ENCODE measurements at places on chromosomes 5 and 9.

DNA sequence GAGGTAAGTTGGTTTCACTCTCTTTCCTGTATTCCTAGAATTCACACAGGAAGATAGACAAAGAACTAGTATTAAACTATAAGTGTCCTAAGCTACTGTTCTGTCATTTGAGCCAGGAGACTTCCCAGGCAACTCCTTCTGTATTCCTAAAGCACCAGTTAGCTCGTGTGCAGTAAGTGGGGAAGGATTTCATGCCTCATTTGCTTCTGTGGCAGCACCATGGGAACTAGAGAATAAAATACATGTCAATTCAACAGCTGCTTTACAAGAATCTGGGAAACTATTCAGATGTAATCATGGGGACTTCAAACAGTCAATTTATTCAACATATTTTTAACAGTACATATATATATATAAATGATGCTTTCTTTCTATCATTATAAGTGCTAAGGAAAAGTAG is 762.3 kb downstream of the PRELID2 start:
- no peak for DNase-seq

DNA sequence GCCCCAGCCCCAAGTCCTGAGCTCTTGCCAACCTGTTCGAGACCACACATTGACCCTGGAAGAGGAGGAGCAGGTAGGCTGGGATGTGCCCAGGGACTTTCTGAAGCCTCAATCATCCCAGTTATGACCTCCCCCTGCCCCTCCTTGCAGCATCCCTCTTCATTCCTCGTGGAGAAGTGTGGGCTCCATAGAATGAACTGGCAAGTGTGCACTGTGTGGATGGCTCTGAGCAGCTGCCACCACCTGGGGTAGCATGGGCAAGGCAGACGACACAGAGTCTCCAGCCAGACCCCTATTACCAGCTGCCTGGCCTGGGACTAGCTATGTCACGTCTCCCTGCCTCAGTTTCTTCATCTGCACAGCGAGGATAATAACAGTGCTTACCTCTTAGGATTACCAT is 33.5 kb downstream of the GADD45G start:
- DNase-seq, result no peak

- no peak for DNase-seq
Measured at GRCh38 chr9:84481231-84481630, 140.7 kb upstream of the SLC28A3 start.

GRCh38 chr9:91348191-91348807 is 13.4 kb downstream of the AUH start:
- no peak for DNase-seq

DNA sequence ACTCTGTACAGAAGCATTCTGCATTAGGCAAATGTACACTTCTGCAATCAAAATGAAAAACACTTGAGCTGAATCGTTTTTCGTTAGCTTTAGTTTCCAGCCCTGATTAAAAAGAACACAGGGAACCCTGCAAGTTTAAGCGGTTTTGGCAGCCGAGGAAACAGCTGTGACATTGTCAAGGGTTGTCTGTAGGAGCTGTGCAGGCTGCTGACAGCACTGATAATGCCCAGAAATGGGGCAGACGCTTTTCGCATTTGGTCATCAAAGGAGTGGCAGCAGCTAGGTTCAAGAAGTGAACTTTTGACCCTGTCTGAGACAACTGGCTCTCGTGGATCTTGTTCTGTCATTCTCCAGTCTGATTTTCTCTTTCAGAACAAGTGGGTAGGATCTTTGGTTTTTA is 165.6 kb upstream of the CCDC152 start:
- DNase-seq, result no peak

GRCh38 chr5:133769842-133770241 is 157.5 kb upstream of the FSTL4 start:
- DNase-seq, result no peak

DNA sequence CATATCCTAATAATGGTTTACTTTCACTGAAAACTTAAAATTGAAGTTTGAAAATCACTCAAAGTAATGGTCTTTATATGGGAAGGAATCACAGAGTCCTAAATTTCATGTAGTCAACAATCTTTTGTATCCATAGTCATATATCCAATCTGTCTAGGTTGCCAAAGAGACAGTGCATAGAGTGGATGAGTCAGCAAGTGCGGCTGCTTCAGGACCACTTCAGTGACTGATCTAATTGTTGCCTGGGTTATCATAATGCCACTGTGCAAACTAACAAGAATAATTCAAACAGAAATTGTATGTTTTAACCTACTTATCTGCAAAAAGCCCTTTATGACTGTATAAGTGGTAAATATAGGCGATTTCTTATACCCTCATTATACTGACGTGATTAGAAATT is 211.3 kb upstream of the PRR16 start:
- DNase-seq, result no peak

GRCh38 chr9:81619353-81620001 is 69.9 kb downstream of the TLE1 start:
- DNase-seq, result no peak

- no peak for DNase-seq
Measured at GRCh38 chr5:78659114-78659513, 10.5 kb upstream of the LHFPL2 start.

DNA sequence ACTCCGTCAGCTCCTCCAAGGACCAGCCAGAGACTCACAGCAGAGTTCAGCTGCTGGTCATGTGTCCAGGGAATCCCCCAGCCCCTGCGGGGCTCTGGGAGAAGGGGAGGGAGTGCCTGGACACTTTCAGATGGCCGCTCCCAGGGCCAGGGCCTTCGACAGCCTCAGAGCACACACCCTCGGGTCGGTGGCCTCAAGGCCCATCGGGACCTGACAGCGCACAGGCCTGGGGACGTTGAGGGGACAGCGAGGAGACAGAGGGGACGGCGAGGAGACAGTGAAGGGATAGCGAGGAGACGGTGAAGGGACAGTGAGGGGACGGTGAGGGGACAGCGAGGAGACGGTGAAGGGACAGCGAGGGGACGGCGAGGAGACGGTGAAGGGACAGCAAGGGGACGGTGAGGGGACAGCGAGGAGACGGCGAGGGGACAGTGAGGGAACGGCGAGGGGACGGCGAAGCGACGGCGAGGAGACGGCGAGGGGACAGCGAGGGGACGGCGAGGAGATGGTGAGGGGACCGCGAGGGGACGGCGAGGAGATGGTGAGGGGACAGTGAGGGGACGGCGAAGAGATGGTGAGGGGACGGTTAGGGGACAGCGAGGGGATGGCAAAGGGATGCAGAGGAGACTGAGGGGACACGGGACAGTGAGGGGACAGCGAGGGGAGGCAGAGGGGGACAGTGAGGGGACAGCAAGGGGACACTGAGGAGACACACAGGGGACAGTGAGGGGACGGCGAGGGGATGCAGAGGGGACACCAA is 47.3 kb downstream of the SLC12A7 start:
- no peak for DNase-seq

DNA sequence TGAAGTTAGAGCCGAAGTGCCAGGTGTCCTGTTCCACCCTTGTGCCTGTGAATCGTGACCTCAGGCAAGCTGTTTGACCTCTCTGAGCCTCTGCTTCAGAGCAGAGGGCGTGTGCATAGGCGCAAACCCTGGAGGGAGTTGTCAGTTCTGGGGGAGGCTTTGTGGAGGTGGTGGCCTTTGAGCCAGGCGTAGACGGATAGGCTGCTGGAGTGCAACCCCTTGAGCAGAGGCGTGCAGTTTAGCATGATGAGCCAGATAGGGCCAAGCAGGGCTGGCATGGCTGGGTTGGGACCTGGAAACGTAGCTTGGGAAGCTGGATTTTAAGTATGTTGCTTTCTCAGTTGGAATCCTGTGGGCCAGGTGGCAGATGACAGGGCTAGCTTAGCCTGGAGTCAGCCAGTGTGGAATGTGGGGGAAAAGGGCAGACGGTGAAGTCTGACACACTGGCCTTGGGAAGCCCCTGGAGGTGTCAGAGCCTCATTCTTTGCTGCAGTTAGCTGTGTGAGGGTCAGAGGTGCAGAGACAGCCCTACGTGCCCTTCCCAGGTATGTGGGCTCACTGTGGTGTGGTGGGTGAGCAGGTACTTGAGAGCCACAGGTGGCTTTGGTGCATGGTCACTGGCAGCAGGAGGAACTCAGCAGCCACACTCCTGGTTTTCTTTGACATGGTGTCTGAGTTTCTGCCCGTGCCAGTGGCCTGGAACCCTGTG is 93.4 kb downstream of the DAB2IP start:
- no peak for DNase-seq

DNA sequence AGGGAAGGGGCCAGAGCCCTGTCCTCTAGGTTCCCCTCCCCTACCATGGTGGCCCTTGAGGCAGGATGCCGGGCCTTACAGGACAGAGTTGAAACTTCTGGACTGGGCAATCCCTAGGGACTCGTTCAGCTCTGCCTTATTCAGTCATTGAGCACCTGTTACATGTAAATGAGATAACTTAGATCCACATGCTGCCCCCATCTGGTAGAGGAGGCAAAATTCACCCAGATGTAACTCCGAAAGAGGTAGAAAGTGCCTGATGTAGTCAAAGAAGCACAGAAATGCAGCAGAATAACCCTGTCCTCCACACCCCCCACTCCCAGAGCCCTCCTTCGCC is 1.5 kb downstream of the GGTA1 start:
- DNase-seq, result peak; percentile 33
